ENCODE measurements at places on chromosomes 5 and 9.

DNA sequence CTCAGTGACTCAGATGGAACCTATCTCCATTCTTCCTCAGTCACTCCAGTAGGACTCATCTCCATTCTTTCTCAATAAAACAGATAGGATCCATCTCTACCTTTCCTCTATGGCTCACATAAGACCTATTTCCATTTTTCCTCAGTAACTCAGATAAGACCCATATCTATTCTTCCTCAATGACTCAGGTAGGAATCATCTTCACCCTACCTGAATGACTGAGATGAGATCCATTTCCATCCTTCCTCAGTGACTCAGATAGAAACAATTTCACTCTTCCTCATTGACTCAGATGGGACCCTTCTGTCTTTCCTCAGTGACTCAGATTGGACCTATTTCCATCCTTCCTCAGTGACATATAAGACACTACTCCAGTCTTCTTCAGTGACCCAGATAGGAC, 165.1 kb downstream of the FBXO4 start:
- no peak for DNase-seq

- no peak for DNase-seq
Measured at GRCh38 chr5:112581811-112582320, 155.8 kb upstream of the APC start.

DNA sequence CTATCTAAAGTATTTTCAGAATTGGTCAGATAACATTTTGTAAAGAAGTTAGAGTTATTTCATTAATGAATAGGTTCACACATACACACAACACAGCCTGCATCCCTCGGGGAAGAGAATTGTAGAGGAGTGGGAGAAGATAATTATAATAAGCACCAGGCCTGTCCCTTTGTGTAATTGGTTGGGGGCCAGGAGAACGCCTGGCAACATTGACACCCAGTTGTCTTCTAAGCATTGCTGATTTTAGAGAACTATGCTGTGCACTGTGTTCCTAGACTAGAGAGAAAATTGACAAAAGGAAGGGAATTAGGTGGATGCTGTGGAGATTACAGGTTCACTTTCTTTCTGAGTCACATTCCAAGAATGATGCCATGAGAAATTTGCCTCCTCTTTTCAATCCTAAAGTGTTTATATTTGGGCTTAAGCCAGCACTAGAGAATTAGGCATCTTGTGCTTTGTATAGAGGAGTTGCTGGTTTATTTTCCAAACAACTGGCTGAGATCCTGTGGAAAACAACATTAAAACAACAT, 247.6 kb downstream of the COX7C start:
- no peak for DNase-seq

GRCh38 chr5:66596636-66597182, 516 bp downstream of the MAST4 start:
- no peak for DNase-seq

- no peak for DNase-seq
Measured at GRCh38 chr9:130846487-130847305, 11.6 kb downstream of the ABL1 start.

- no peak for DNase-seq
Measured at GRCh38 chr9:137130176-137130755, 8.7 kb upstream of the GRIN1 start.

DNA sequence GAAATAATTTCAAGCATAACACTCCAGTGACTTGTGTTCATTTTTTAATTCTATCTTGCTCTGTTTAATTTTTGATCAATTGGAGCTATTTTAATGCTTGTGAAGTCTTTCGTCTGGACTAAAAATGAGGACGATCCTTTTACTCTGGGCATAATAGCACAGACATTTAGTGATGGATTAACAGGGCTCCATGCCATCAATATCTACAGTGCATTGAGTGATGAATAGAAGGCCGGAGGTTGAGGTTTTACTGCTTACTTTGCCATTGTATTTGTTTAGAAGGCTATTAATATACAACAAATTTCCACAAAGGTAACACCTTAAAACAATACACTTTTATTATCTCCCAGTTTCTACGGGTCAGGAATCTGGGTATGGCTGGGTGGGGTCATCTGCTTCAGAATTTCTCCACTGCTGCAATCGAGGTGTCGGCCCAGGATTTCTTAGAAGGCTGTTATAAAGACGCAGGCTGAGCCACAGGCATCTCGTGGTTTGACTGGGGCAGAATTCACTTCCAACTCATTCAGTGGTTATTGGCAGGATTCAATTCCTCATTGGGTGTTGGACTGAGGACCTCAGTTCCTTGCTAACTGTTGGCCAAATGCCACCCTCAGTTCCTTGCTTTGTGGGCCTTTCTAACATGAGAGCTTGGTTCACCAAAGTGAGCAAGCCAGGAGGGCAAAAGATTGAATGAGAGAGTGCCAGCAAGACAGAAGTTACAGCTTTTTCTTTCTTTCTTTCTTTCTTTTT, 265.4 kb upstream of the VLDLR start:
- DNase-seq = no peak

GRCh38 chr5:92429646-92430045, 1046.5 kb upstream of the ARRDC3 start:
- no peak for DNase-seq

GRCh38 chr9:124468061-124468740, 17.9 kb downstream of the ADGRD2 start:
- DNase-seq = no peak

GRCh38 chr5:122262103-122262502, 49.9 kb upstream of the SNCAIP start:
- no peak for DNase-seq

GRCh38 chr9:136606687-136607333, 55.9 kb upstream of the EGFL7 start:
- no peak for DNase-seq

GRCh38 chr5:31859096-31859495, 220.2 kb downstream of the PDZD2 start:
- DNase-seq = no peak

GRCh38 chr5:7088849-7089248, 307.1 kb upstream of the ADCY2 start:
- DNase-seq = no peak

DNA sequence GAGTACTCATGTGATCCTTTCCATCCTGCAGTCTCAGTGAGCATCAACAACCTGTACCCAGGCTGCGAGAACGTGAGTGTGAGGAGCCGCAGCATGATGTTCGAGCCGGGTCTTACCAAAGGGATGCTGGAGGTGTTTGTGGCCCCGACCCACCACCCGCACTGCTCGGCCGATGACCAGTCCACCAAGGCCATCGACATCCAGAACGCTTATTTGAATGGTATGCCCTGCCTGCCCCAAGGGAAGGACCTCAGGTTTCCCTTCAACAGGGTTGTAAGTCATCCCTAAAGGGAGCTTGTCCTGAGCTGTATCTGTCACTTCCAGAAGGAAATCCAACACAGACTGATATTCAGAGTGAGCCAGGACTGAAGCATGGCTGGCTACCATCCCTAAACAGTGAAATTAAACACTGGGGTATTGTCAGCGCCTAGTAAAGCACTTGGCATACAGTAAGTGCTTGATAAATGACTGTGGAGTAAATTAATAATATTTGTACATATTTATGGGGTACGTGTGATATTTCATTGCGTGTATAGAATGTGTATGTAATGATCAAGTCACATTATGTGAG, 39.3 kb upstream of the CTSL start:
- no peak for DNase-seq

All from activated naive CD4-positive, alpha-beta T cell (primary cell).